Retina (tissue), 1 donor: ENCODE measurements at places on chromosomes 3 and 15.

DNA sequence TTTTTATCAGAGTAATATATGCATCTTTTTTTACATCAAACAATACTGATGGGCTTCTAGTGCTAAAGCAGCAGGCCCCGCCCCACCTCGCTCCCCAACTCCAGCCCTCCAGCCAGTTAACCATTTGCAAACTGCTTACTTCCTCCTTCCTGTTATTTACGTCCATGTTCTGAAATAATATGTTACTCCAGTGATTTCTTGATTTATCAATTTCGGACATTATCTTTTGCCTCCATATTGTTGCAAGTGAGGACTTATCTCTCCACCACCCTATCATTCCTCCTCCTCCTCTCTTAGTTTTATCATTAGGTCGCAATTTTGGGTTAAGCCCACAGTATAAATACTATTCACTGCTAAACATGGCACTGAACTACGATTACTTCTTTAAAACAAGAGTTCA lies 39.5 kb downstream of the ZNF710 start:
- DNase-seq = no peak

GRCh38 chr3:40173227-40173721 lies 136.2 kb upstream of the EIF1B start:
- peak; percentile 52 for DNase-seq

DNA sequence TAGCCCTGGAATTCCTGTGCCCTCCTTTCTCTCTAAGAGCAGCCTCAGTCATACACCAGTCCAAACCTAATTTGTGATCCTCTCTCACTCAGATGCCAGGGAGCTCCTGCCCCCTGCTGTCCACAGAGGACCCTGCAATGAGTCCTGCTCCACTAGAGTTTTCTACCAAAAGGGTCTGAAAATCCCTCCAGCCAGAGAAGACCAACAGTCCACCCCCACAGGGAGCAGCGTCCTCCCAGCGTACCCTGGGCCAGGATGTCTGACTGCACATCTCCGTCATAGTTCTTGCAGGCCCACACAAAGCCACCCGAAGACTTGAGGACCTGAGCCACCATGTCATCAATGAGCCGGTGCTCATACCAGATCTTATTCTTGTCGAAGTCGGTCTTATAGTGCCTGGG lies 15.4 kb downstream of the IDH2 start:
- peak; percentile 36 for DNase-seq

DNA sequence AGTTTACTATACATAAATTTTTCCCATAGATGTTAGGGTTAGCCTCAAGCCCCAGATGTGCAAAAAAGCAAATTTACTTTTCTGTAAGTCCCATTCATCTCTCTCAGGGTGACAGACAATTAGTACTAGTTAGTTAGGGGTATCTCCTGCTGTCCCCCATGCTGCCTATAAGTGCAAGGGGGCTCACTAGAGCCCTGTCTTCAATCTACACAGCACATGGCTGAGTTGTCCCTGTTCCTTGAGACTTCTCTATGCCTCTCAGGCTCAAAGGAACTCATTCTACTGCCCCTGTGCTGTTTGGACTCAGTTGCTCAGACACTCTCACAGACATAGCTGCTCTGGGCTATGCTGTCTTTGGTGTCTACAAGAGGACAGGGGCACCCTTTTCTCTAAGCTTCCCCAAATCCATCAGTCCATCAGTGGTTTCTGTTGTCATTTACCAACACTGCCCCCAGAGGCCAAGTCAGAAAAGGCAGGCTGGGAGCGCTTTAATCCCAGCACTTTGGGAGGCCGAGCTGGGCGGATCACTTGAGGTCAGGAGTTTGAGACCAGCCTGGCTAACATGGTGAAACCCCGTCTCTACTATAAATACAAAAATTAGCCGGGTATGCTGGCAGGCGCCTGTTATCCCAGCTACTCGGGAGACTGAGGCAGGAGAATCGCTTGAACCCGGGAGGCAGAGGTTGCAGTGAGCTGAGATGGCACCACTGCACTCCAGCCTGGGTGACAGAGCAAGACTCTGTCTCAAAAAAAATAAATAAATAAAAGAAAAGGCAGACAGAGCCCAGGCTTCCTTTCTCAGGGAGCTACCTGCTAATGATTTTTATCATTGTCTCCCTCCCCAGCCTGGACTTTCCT lies 31.4 kb upstream of the PRTG start:
- DNase-seq = peak; percentile 54

GRCh38 chr15:35696767-35697231 lies 150.8 kb upstream of the DPH6 start:
- DNase-seq = no peak

- no peak for DNase-seq
These were observed 141.4 kb downstream of the GREM1 start for GRCh38 chr15:32859251-32859650.

DNA sequence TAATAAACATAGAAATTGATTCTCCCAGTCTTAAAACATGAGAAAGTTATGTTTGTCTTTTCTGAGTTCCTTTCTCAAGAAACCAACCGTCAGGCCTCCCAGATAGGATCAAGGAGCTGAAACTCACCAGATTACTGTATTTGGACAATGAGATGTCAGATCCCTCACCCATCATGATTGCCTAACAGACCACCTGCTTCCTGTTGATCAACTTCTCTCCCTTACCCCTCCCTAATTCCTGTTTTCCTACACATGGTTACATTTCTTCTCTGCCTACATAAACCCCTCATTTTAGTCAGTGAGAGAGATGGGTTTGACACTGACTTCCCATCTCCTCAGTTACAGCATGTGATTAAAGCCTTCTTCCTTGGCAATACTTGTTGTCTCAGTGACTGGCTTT lies 917.5 kb downstream of the FHIT start:
- no peak for DNase-seq

GRCh38 chr15:84949043-84949442 lies 32.6 kb upstream of the PDE8A start:
- DNase-seq = no peak

DNA sequence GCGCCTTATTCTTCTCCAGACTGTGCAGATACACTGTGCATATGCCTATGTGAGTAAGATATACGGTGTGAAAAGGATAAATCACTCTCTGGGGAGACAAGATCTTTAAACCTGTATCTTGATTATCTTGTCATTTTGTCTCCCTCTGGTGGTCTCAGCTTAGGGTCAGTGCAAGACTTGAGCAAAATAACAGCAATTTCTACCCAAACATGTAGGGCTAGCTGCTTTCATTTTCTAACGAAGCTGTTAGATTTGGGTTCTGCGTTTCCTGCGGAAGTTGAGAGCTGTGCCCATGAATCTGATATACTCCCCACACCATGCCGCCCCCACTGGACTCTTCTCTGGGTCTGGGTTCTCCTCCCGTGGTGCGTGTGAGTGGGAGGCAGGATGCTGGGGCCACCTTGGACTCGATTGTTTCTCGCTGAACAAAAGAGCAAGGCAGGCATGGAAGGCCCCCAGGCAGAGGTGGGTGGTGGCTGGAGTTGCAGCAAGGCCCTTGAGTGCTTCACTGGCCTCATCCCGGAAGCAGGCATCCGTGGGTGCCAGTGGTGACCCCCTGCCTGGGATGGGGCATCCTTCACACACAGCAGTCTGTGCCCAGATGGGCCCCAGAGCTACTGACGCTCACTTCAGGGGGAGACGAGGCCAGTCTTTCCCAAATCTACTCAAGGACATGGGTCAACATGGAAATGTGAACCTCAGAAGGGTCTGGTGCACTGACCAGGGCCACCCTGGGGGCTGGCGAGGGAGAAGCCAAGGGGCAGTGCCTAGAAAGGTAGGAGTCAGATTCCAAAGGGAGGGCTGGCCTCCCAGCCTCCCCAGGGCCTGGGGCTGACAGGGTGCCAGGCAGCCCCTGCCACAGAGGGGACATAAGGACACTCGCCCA lies 179.6 kb downstream of the NSMCE3 start:
- DNase-seq = peak; percentile 53

DNA sequence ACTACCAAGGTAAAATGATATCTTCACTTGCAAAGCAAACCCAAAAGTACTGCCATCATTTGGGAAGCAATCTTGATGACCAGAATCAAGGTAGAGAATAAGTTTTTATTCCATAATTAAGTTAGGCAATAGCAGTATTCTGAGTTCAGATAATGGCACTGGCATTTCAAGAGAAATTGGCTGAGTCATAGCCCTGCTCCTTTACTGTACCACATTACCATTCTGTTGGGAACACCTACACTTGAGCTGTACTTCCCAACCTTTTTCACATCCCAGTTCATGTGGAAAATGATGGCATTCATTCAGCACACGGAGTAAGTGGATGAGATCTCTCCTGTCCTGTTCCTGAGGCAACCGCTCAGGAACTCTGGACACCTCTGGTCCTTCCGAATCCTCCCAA lies 311.6 kb upstream of the TPRG1 start:
- no peak for DNase-seq

- DNase-seq = no peak
These were observed 85.4 kb downstream of the MAGI1 start for GRCh38 chr3:65953301-65953812.

- DNase-seq = no peak
These were observed 5.3 kb upstream of the RHCG start for GRCh38 chr15:89501646-89502045.

- peak; percentile 79 for DNase-seq
These were observed 191.3 kb upstream of the ZNF385D start for GRCh38 chr3:21942328-21942727.

GRCh38 chr3:114571363-114571762 lies 277.5 kb downstream of the TIGIT start:
- DNase-seq = no peak

DNA sequence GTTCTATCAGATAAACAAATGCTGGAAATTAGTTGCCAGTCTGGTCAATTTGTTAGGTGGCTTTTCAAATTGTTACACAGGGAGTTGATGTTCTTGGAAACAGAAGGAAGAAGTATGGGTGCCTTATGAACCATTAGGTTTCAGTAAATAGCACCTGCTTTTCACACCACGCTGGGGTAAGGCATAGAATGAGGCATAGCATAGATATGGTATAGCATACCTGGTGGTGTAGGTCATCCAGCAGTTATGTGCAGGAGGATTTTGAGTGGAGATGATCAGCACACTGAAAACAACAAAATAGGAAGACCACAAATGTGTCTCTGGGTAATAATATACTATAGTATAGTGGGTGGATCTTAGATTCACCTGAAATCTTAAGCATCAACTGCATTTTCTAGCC lies 121.4 kb downstream of the GMPS start:
- DNase-seq = no peak

DNA sequence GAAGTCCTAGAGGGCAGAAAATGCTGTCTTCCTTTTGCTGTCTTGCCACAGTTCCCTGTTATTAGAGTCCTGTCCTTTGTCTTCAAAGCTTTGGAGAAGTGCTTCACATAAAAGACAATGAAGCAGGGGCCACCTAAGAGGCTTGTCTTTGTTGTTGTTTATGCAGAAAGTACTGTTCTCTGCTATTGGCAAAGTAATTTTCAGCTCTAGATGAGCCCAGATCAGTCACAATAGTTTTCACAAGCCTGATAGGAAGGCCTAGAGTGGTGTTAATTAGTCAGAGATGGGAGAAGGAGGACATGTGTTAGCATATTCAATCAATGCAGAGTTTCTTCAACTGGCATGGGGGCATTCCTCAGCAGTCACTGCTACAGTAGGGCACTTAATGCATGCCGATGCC lies 300.0 kb downstream of the PTPRG start:
- no peak for DNase-seq

DNA sequence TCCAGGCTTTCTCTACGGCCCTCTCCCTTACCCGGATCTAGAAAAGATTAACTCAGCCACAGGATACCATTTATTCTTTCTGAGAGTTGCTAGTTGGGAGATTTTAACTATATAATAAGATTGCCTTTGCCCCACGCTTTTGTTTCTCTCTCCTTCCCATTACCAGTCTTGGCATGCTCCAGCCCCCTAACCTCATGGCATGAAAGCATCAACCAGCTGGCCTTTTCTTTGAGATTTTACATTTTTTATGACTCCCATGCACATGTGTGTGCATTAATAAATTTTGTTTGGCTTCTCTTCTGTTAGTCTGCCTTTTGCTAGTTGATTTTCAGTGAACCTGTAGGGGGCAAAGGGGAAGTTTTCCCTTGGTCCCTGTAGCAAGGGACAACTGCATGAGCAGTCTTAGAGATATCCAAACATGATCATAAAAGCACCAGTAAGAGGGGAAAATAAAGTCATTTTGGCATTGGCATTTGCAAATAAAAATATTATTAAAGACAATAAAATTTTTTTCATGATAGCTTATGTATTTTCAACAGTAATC lies 73.6 kb downstream of the OXSM start:
- DNase-seq = no peak

GRCh38 chr3:38164643-38164951 lies 740 bp upstream of the OXSR1 start:
- no peak for DNase-seq

DNA sequence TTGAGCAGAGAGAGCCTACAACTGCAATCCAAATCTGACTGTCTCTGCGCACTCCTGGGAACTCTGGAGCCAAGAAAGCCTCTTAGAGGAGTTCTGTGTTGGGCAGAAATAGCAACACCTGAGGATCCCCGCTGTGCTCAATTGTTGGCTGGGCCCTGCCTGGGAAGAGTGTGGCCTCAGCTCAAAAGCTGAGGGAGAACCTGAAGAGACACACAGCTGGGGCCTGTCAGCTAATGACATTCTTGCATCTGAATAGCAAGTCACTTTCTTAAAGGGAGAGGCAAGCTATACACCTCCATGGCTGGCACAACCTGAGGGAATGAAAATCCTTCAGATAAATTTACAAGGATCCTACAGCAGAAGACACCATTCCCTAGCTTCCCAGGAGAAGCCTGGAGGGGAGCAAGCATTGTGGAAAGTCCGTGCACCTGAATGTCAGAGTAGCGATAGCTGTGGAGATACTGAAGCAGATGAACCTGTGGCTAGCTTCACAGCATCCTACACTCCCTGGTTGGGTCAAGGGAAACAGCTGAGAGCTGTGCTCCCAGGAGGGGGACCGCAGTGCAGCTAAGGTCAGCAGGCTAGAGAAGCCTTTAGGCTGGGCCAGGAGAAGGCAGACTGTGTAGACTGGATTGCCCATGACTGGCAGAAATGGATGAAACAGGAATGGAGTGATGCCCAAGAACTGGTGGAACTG lies 159.9 kb upstream of the PFN2 start:
- no peak for DNase-seq

GRCh38 chr3:73681610-73682009 lies 56.9 kb upstream of the PDZRN3 start:
- DNase-seq = no peak

GRCh38 chr3:127889461-127889863 lies 25.6 kb upstream of the KBTBD12 start:
- DNase-seq = no peak

GRCh38 chr15:62334536-62334935 lies 169.5 kb upstream of the C2CD4B start:
- no peak for DNase-seq

GRCh38 chr3:58349792-58350626 lies 17.3 kb downstream of the PXK start:
- DNase-seq = no peak
